ENCODE measurements at places on chromosomes 6 and 20. TPM values are rescaled to one million over a fixed set of nuclear protein-coding genes. Genes with fewer than 3 reads are reported as not detected.

RBL1 gene
- total RNA-seq, result 5.6 TPM

LIN28B gene
- 0.07 TPM for total RNA-seq

SLC39A7 gene
- 94.9 TPM for total RNA-seq

TRIM15 gene
- not detected for total RNA-seq

PHF3 gene
- 37.2 TPM for total RNA-seq

RAB32 gene
- total RNA-seq, result 131 TPM

SIRPD gene
- total RNA-seq, result not detected

POPDC3 gene
- total RNA-seq, result 0.58 TPM

ZSCAN12 gene
- 6.5 TPM for total RNA-seq

YWHAB gene
- total RNA-seq, result 179 TPM

RIPPLY2 gene
- total RNA-seq, result not detected

SLPI gene
- total RNA-seq, result 99.5 TPM

CD93 gene
- total RNA-seq, result 1.0 TPM

PSORS1C2 gene
- total RNA-seq, result not detected

C20orf141 gene
- total RNA-seq, result not detected

Data from kidney epithelial cell (primary cell).